T-helper 22 cell (primary cell): ENCODE measurements at places on chromosomes 6 and 20.

GRCh38 chr6:30097902-30098768, 14.8 kb downstream of the TRIM31 start:
- DNase-seq, result no peak

DNA sequence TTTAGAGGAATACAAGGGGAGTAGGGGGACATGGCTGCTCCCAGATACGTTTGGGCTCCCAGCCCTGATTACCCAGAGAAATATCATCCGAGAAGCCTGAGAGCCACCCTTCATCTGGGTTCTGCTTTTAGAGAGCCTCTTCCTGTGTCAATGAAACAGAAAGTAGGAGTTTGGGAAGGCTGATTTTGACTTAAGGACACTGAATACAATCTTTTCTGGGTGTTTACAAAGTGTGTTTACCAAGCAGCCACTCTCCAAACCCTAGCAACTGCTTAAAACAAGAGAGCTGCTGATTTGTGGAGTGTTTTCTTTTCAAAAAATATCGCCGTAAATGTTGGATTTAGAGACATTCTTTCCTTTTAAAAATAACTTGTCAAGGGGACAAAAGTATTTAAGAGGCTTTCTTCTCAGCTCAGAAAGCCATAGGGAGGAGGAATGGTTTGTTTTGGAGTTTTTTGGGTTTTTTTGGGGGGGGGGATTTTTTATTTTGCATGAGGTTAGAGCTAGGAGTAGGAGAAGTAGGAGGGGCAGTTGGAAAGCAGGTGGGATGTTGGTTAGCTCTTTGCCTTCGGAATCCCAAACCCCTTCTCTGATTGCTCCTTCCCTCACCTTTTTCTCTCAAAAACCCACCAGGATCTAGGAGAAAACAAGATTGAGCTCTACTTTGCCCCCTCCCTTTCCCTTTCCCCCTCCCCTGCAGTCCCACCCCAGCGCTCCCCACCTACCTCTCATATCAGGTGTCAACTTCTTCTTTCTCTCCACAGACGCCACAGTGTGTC, 12.4 kb downstream of the MAFB start:
- DNase-seq, result no peak

DNA sequence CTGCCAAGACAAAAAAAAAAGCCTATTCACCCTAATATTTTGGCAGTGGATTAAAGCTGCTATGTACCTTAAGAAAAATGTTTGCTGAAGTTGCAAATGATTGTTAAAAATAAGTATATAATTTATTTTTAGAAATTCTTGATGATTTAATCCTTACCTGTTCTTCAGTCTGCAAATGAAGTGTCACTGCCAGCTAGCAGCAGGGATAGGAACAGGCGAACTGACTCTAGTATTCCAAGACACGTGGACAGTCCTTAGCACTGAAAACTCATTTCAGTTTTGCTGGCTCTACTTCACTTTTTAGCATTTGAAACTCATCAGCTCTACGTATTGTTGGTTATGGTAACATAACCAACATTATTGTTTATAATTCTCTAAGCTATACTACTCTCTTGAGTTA, 204.4 kb upstream of the ID4 start:
- DNase-seq, result no peak

GRCh38 chr20:59743767-59744485, 139.6 kb downstream of the PHACTR3 start:
- DNase-seq, result no peak

GRCh38 chr20:50271612-50272011, 81.0 kb downstream of the CEBPB start:
- DNase-seq, result no peak

- no peak for DNase-seq
These were observed 268.8 kb upstream of the PLCB4 start for GRCh38 chr20:8800089-8800488.

GRCh38 chr20:63648895-63649589, 4.2 kb downstream of the STMN3 start:
- no peak for DNase-seq

GRCh38 chr6:43658161-43658560, 13.3 kb downstream of the RSPH9 start:
- no peak for DNase-seq

DNA sequence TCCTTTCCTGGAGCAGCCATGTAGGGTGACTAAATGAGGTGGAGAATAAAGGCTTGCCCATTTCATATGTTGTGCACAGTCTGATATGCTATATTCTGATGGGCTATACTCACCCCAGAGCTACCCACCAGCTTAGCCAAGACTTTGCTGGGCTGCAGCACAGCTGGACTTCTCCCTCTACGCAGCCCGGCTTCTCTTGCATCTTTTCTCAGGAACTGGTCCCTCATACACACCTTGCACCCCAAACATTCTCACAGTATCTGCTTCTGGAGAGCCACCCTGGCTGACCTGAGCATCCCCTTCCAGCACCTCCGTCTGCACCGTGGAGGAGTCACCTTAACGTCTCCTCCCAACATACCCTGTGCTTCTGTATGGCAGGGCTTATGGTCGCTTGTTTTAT, 150.8 kb upstream of the PMEPA1 start:
- DNase-seq, result no peak

DNA sequence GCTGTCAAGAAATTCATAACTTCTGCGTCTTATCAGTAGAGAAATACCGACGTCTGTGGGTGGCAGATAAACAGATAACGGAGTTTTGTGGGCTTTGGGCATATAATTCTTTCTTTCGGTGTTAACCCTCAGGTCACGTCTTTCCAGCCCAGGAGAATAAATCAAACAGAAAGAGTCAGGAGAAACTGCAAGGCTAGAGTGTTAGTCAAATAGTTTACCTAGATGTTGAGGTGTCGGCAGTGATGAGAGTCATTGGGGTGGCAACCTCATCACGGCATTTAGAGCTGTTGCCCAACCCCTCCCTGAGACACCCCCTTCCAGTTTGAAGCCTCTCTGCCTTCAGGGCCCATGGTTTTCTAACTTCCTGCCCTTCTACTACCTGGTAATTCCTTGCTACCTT, 49.5 kb downstream of the ADTRP start:
- no peak for DNase-seq
